Colonic mucosa (tissue), 4 donors: ENCODE measurements at places on chromosomes 4 and X.

GRCh38 chr4:84927428-84927827 lies 39.1 kb downstream of the WDFY3 start:
- no peak for DNase-seq

DNA sequence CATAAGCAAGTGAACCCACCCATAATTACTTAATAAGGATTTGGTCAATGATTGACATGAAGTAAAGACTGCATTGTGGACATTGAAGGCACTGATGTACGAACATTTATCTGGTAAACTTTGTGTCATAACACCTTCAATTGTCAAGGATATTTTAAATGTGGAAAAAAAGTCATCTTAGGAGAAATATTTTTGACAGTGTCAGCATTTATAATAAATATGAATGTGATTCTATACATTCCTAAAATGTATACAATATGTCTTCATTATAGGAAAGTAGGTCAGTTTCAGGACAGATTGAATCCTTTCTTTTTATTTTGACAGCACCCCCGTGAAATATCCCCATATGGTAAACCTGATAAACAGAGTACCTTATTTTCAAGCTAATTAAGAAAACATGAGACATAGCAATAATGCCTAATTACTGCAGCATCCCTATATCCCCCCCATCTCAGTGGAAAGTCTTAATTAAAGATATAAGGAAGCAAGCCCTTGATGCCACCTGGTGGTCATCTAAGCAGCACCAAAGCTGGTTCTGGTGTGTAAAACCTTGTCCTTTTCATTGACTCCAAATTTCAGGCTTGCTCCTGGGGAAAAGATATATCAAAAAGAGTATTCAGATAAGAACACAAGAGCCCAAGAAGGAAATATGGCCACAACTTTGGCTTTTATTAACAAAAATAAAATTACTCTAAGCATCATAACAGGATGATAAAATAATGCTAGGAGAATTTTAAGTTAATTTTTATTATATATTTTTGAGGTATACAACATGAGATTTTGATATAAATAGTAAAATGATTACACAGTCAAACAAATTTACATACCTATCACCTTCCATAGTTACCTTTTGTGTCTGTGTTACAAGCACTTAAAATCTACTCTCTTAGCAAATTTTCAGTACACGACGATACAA lies 379.7 kb downstream of the TLL1 start:
- no peak for DNase-seq

- DNase-seq: no peak
Observed at GRCh38 chr4:11831739-11832138, 403.0 kb upstream of the HS3ST1 start.

DNA sequence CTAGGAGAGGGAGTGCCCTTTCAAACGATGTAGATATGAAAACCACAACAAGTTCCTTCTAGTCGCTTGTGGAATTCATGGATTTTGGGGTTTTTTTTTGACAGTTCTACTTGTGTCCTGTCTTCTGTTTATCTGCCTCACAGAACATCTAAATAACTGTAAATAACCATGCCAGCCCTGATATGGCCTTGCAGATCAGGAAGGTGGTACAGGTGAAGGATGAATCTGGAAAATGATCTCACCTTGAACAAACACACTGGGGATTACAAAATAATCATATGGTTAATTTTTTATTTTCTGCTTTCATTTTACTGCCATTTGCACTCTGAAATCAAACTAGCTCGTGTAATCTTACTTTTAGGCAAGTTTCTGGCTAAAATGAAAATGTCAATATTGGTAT lies 37.2 kb downstream of the GPR82 start:
- DNase-seq: no peak

- peak; percentile 24 for DNase-seq
Observed at GRCh38 chrX:111869639-111870034, 6.3 kb upstream of the TRPC5OS start.

- DNase-seq: no peak
Observed at GRCh38 chrX:23932046-23932445, 24.2 kb downstream of the CXorf58 start.

GRCh38 chr4:74339501-74339900 lies 25.4 kb upstream of the EREG start:
- DNase-seq: no peak

GRCh38 chr4:7396186-7396910 lies 38.4 kb downstream of the PSAPL1 start:
- no peak for DNase-seq

DNA sequence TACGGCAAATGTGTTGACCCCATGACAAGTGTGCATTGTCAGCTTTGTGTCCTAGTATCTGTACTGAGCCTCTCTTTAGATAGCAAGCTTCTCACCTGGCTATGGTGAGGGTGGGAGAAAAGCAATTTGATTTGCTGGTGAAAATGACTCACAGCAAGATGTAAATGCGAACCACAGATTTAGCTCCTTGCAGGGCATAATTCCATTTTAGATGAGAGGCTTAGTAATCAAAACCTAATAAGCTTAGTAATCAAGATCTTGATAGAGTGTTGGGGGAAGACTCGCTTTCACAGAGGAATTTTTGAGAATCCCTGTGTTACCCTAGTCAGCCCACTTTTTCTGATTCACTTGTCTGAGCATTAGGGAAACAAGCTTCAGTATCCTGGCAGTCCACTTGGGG lies 7.7 kb upstream of the OCIAD2 start:
- DNase-seq: no peak

DNA sequence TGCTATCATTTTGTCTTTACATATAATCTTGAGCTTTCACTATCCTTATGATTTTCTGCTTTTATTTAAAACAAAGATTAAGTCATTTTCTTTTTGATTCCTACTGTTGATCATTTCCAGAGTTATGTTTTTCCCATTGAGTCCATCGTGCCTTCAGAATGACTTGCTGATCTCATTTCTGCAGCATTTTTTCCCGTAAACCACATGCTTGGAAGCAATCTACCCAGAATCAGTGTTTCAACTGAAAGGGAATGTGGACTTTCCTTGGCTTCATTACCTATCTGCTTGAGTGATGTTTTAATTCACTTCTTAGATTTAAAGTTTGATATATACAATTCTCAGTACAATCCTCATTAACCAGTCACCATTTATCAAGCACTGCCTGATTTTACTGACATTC lies 192.4 kb upstream of the FSTL5 start:
- DNase-seq: no peak

DNA sequence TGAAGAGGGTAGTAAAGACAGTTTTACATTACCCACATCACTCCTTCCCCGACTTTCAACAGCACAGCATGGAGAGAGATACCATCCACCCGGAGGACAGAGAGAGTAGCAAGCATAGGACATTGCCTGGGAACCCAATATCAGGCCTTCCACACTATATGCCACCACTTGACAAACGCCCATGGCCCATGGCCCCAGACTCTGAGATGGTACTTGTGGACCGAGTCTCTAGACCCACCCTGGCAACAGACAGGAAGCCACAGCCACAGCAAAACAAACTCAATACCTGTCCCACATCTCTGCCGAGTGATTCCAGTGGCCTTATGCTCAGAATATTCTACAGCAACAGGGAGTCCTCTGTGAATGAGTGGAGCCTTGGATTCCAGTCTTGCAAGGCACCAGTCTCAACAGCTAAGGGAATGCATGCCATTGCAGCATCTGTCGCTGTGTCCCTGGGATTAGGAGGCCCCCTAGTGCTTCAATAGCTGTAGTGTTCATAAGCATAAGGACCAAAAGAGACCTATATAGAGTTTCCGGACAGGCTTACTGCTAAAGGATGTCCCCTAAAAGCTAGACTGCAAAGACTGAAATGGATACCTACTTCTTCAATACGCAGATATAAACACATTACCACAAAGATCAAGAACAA lies 14.7 kb upstream of the CT55 start:
- DNase-seq: no peak

- no peak for DNase-seq
Observed at GRCh38 chrX:63128509-63128908, 222.6 kb downstream of the SPIN4 start.

DNA sequence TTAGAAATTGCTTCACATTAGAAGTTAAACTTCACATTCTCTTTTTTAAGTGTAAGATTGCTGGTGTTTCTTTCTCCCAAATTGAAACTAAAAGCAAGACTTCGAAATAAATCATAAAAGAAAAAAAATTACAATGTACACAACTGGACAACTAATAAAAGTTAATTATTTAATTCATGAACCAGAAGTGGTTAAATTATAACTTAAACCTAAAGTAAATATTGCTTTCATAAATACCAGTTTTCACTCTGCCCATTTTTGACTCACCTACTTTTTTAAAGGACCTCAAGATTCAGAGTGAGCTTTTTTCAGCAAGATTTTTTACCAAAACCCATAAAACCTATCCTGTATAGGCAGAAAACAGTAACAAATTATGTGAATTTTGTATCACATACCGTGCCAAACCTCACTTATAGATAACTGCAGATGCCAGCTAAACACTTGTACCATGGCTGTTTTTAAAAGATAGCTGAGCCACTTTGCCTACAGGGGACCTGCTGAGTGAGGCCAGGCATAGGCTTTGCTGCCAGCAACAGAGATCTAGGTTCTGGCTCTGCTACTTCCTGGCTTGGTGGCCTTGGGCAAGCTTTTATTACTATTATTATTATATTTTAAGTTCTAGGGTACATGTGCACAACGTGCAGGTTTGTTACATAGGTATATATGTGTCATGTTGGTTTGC lies 259.8 kb downstream of the NR3C2 start:
- DNase-seq: no peak

- DNase-seq: no peak
Observed at GRCh38 chrX:79368441-79368840, 1.3 kb upstream of the ITM2A start.

- DNase-seq: no peak
Observed at GRCh38 chr4:78214078-78214477, 157.0 kb downstream of the FRAS1 start.

DNA sequence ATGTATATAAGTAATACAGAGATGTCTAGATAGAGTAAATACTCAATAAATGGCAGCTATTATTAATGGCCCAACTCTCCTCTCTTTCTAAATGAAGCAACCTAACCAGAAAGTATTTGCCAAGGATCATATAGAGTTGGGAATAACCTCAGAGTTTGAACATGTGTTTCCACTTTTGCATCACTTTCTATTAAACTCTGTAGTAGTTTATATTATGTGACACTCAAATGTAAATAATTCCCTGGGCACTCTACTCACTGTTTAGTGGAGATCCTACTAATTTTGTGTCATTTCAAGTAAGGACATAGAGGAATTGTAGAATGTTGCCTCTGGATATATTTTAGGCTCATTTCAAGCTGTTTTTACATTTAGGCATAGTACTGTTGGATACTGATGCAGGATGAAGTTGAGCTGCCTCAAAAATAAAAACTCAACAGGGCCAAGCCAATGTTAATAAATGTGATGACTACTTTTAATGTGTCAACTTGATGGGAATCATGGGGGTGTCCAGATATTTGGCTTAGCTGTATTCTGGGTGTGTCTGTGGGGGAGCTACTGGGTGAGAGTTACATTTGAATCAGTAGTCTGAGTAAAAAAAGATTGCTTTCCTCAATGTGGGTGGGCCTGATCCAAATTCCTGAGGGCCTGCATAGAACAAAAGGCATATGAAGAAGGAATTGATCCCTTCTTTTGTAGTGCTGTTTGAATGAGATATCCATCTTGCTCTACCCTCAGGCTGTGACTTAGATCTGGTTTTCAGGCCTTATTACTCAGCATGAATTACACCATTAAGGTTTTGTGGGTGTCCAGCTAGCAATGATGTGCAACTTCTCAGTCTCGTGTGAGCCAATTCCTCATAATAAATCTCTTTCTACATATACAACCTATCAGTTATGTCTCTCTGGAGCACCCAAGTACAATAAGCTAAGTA lies 1368.2 kb downstream of the STIM2 start:
- no peak for DNase-seq

GRCh38 chr4:164177153-164177552 lies 576.8 kb upstream of the SMIM31 start:
- DNase-seq: no peak

DNA sequence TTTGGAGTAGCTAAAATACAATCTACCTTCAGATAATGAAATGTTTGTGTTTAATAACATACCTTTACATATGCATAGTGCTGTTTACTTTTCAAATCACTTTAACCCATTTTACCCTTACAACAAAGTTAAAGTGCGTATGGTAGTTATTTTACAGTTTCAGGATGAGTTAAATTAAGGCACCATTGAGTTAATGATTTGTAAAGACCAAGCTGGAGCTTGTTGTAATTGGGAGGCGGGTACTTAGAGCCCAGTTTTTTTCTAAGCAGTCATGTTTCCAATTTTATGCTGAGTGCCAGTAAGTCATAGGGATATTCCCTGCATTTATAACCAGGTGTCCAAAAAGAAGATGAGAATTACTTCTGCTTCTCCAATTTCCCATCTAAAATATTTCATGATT lies 84.2 kb upstream of the NRK start:
- no peak for DNase-seq

DNA sequence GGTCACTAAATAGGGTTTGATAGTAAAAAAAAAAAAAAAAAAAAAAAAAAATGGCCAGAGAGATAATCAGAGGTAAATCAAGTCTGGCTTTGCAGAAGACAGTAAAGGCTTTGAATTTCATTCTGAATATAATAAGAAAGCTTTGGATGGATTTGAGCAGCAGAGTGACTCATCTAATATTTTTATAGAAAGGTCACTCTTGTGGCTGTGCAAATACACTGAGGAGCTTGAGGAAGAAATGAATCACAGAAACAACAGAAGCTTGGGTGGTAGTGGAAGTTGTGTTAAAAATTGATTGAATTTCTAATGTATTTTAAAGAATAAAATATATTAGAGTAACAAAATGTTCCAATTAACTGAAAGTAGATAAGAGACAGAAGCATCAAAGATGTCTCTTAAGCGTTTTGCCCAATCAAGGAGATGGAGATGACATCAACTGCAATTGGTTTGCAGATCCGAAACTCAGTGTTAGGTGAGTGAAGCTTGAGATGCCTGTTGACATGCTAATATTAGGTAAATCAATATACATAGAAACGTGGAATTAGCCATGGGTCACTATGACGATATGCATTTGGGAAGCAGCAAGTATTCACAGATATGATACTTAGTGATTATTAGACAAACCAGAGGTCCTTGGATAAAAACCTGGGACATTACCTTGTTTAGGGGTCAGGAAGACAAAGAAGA lies 280.5 kb downstream of the GPM6A start:
- no peak for DNase-seq

GRCh38 chrX:100407147-100407783 lies 2.8 kb downstream of the PCDH19 start:
- no peak for DNase-seq

- no peak for DNase-seq
Observed at GRCh38 chr4:153486281-153487151, 20.4 kb downstream of the TMEM131L start.

- no peak for DNase-seq
Observed at GRCh38 chr4:56463711-56464110, 3.7 kb upstream of the SRP72 start.

- DNase-seq: no peak
Observed at GRCh38 chr4:106953036-106953705, 82.9 kb downstream of the DKK2 start.

GRCh38 chrX:2376166-2376565 lies 124.6 kb downstream of the DHRSX start:
- DNase-seq: no peak

GRCh38 chr4:182144626-182145333 lies 98.4 kb upstream of the TENM3 start:
- DNase-seq: no peak

- no peak for DNase-seq
Observed at GRCh38 chr4:45910511-45910910, 213.3 kb downstream of the GABRG1 start.

- DNase-seq: no peak
Observed at GRCh38 chrX:133722756-133723155, 262.6 kb downstream of the GPC3 start.
